ENCODE measurements at places on chromosomes 7 and 10. TPM values are rescaled to one million over a fixed set of nuclear protein-coding genes. Genes with fewer than 3 reads are reported as not detected.

C1GALT1 gene
- 30.8 TPM for total RNA-seq

FEZF1 gene
- total RNA-seq, result not detected

- no peak for DNase-seq
Observed at GRCh38 chr7:121624958-121625357, 228.8 kb upstream of the FAM3C start.

DNA sequence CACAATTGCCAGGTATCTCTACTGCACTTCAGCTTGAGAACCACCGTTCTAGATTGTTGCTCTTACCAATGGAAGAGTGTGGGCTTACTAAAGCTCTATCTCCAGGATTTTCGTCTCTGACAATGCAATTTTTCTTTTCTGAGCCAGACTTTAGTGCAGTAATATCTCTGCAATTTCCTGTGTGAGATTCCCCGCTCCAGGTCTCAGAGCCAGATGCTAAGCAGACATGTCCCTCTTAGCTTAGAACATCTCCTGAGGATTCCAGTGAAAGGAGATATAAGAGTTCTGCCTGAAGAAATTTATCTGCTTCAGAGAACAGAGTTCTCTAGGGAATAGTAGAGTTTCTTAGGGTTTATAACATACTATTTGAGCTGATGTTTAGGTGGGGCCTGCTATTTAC, 82.0 kb downstream of the SND1 start:
- DNase-seq, result no peak

DNA sequence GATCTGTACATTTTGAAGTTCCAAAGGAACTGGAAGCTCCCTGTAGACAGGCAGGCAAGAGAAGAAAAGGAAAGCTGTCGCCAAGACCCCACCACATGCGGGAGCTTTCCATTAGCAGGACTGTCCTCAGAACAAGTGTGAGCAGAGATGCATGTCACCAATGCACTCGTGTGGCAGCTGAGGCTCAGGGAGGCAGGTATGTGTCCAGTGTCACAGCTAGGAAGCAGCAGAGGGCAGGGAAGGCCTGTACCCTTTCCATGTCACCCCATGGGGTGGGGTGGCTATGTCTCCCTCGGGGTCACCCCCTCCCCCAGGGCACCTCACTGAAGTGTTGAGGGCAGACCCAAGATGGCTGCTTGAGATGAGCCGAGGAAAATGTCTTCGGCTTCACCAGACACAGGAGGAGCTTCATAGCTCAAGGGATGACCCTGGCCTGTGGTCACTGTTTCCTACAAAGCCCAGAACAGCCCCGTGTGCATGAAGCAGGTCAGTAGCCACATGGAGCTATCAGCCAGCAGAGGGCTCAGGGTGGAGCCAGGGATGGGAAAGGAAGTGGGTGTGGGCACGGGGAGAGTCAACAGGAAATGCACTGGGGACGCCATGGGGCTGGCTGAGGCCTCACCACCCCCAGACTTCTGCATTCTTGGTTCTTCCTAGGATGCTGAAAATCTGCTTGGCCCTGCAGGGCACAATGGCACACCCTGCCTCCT, 96.6 kb downstream of the FAM53B start:
- no peak for DNase-seq

DNA sequence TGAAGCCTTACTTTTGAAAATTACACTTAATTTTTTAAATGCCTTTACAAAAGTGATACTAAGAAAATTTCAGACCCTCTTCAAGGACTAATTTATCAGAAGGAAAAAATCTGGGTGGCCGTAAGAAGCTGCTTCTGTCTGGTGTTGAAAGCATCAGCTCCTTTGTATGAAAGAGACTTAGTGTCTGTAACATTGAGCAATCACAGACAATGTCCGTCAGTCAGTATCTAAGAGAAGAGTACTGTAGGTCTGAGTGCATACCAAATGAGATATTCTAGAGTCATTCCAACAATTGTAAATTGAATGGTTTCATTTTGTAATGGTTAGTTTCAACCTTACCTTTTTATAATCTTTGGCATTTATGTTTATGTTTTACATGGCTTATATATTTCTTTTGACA, 11.1 kb upstream of the MDFIC start:
- DNase-seq, result no peak

GRCh38 chr7:39507866-39508551, 58.2 kb upstream of the YAE1 start:
- DNase-seq, result no peak

- no peak for DNase-seq
Observed at GRCh38 chr7:119223930-119224329, 999.4 kb downstream of the ANKRD7 start.
